Activated CD4-positive, alpha-beta T cell treated with anti-CD3 and anti-CD28 coated beads, Interleukin-2, Interleukin-6, amounts not matched to agents 100 ng/mL and 50 ng/mL, durations not matched to agents 16 hours and 8 hours (primary cell): ENCODE measurements at places on chromosomes 6 and 20.
A peak's percentile ranks its signal among the peaks of the same experiment; 100 is the strongest.

GRCh38 chr6:68760941-68761676, 126.0 kb downstream of the ADGRB3 start:
- DNase-seq = no peak

GRCh38 chr6:14458669-14459266, 341.2 kb downstream of the CD83 start:
- no peak for DNase-seq

DNA sequence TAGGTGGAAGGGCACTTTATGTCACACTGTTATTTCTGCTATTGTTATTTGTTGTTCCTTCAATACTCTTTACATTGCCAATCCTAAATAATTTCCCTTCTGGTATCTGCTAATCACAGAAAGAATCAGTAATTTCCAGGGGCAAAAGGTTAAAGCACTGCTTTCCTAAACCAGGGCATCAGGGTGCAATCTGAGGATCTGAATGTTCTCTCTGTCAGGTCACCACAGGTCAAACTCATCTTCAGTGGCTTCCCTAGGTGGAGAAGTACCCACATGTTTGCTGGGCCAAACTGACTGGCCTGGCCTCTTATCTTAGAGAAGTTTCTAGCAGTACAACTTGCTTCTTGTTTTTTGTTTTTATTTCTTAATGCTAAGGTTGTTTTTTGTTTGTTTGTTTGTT, 118.7 kb downstream of the OPRM1 start:
- DNase-seq = no peak

GRCh38 chr20:50510706-50511542, 741 bp downstream of the PTPN1 start:
- DNase-seq = peak; percentile 33

DNA sequence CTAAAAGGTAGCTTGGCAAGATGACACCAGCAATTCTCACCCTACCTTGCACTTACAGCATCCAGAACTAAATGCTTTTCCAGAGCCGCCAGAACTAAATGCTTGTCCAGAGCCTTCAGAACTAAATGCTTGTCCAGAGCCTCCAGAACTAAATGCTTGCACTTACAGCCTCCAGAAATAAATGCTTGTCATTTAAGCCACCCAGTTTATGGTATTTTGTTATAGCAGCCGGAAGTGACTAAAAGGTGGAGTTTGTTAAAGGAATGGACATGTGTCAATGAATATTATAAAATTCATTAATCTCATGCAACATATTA, 133.5 kb downstream of the GPX5 start:
- no peak for DNase-seq

DNA sequence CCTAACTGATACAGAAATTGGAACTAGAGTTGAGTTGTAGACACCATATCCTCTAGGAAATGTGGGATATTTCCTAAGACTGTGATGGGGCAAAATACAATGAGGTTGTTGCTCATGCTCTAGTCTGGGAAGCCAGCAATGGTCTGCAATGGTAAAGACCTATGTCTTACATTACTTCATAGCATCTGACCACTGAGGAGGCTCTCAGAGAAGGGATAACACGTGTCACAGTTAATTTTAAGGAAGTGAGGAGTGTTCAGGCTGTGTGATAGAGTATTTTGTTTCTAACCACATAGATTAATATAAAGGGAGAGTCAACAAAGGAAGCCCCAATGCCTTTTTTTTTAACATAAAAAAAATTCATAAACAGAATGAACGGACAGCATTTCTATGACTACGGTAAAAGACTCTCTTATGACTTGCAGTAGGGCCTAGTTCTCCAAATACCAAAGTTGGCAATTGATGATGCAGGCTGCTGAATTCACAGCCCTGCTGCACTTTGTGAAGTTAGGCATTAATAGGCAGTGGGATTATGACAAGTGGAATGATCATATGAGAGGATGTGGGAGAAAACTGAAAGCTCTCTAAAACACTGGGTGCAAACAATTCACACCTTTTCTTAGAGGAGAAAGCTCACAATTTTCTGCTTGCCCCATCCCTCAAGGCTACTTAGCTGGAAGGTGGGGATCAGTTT, 13.7 kb downstream of the KCNS1 start:
- no peak for DNase-seq

DNA sequence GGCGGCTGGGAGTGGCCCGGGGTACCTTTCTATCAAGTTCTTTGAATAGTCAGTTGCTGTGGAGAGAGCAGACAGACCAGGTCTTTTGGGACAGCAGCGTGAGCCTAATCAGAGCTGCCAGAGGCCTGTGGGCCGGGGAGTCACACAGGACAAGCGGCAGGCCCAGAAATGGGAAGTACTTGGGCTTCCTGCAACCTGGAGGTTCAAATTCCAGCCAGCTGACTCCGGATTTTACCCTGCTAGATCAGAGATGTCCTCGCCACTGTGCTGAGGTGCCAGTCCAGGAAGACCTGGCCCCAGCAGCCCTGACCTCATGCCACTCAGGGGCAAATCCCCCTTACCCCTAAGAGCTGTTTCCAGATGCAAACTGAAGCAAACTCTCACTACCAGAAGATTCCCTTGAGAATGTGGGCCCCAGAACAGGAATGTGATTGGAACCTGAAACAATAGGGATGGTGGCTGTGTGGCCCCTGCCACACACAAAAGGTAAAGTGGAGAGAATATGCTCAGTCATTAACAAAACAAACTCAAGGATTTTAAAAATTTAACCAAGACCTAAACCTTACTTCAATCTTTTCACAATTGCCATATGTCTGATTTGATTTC, 9.7 kb downstream of the BEND3 start:
- no peak for DNase-seq

DNA sequence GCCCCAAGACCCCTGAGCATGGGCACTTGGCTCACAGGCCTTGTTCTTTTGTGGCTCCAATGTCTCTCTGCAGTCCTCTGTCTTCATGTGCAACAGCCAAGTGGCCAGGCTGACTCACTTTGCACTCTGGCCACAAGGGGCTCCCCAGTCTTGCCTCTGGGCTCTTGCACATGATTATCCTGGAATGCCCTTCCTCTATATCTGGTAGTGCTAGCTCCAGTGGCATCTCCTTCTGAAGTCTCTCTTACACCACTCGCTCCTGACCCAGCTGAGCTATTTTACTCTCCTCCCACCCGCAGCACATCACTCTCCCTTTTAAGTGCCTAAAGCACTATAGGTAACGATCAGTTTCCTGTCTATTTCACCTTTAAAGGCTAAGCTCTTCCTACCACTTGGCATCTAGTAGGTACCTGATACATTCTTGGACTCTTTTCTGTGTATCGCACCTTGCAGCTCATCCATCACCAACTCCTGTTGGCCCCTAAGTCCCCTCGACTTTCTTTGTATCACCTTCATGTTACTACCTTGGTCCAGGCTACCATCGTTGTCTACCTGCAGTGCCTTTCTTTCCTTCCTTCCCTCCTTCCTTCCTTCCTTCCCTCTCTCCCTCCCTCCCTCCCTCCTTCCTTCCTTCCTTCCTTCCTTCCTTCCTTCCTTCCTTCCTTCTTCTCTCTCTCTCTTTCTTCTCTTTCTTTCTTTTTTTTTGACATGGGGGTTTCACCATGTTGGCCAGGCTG, 211.9 kb upstream of the RNF24 start:
- DNase-seq = peak; percentile 17

DNA sequence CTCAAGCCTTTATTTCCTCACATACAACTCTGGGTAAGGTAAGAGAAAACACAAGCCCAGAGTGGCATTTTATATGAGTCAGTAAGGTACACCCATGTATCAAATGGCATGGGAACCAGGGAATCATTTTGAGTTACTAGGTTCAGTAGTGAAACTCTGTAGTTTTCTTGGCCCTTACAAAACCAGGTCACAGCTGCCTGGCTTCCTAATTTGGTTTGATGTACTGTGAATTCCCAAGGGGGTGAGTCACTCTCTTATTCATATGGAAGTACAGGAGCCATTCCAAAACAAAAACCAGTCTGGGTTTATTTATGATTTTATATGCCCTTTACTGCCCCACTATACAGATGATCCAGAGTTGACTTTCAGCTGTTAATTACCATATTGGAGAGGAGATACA, 70.7 kb downstream of the PDE7B start:
- no peak for DNase-seq

- no peak for DNase-seq
Measured at GRCh38 chr6:99637629-99638028, 31.0 kb downstream of the PRDM13 start.

DNA sequence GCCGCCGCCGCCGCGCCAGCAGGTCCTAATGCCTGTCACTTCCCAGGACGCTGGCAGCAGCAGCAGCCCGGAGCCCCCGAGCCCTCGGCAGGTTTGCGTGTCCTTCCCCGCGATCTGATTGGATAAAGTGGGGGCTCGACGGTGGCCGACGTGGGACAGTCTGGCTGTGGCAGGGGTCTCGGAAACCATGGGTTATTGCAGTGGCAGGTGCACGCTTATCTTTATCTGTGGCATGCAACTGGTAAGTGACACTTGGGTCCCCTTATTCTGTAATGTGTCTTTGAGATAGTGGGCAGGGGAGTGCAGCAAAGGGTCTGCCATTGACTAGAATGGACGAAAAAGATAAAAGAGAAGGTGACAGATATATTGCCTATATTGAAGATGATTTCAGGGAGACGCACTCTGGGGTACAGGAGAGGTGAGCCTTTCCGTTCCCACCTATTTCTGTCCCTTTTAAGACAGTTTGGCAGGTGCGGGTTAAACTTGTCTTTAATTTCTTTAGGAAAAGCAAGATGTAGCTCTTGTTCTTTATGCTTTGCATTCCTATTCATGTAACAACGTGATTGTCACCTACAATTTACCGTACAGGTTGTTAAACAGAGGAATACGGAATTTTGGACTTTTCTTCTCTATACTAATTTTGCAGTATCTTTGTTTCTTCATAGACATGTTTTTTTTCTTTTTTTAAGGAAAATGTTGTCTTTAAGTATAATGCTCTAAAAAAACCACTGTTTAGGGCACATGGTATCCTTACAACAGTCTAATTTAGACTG, 535 bp downstream of the NKAIN2 start:
- peak; percentile 4 for DNase-seq

DNA sequence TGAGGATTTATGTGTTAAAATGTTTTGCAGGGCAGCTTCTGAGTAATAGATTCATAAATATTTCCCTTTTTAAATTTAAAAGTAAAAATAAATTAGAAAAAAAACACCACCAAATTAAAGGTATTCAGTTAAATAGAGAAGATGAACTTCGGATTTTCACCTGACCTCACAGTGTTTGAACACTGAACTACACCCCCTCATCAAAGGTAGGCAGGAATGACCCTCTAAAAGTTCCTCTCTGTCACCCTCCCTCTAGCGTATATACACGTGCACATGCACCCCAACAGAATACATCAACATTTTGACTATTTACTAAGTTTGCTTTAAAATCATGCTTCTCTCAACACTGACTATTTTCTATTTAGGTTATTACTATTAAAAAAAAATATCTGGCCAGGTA, 528.3 kb downstream of the QKI start:
- no peak for DNase-seq

DNA sequence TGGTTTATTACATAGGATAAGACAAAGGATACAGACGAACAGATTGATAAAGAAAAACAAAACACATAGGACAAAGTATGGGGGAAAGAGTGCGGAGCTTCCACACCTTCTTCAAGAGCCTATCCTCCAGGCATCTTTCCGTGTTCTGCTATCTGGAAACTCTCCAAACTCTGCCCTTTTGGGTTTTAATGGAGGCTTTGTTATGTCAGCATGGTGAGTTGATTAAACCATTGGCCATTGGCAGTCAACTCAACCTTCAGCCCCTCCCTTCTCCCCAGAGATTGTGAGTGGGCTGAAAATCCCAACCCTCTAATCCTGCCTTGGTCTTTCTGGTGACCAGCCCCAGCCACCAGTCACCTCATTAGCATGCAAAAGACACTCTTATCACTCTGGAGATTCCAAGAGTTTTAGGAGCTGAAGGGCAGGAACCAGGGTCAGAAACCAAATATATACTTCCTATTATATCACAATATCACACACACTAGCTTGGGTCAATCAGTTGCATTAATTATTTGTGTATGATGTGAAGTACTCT, 23.8 kb downstream of the HLA-DOB start:
- DNase-seq = no peak

- no peak for DNase-seq
Measured at GRCh38 chr20:56376331-56376730, 15.7 kb downstream of the AURKA start.

GRCh38 chr6:155449450-155450239, 6.0 kb downstream of the NOX3 start:
- no peak for DNase-seq

DNA sequence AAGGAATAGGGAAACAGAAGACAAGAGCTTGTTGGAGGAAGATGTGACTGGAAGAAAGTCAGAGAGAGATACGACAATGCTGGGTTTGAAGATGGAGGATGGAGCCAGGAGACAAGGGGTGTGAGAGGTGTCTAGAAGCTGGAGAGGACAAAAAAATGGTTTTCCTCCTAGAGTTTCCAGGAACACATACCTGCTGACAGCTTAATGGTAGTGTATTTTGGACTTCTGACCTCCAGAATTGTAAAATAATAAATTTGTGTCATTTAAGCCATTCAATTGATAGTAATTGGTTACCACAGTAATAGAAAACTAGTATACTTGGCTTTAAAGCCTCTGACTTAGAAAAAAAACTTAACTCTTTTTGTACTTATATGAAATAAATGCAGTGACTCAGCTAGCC, 3.6 kb downstream of the AIG1 start:
- no peak for DNase-seq

DNA sequence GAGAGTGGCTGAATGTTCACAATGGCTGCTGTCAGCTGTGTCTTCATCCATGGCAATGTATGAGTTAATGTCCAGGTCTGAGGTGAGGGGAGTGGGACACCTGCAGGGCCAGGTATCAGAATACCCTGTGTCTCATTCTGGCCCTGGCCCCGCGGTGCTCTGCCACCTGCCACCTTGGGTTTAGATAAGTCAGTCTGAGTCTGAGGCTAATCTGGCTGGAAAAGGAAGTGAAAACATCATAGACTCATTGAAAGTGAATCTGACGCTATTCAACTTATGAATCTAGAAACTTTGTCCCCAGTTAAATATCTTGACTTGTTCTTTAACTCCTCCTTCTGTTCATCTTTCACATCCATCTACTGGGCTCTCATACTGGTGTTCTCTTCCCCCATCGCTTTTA, 267.1 kb upstream of the JAG1 start:
- no peak for DNase-seq

- DNase-seq = no peak
Measured at GRCh38 chr20:33362898-33363297, 38.4 kb downstream of the CDK5RAP1 start.
